ENCODE measurements at places on chromosomes 12 and 14. TPM values are rescaled to one million over a fixed set of nuclear protein-coding genes. Genes with fewer than 3 reads are reported as not detected.

Gene GPR68
- 1.1 TPM for total RNA-seq

DNA sequence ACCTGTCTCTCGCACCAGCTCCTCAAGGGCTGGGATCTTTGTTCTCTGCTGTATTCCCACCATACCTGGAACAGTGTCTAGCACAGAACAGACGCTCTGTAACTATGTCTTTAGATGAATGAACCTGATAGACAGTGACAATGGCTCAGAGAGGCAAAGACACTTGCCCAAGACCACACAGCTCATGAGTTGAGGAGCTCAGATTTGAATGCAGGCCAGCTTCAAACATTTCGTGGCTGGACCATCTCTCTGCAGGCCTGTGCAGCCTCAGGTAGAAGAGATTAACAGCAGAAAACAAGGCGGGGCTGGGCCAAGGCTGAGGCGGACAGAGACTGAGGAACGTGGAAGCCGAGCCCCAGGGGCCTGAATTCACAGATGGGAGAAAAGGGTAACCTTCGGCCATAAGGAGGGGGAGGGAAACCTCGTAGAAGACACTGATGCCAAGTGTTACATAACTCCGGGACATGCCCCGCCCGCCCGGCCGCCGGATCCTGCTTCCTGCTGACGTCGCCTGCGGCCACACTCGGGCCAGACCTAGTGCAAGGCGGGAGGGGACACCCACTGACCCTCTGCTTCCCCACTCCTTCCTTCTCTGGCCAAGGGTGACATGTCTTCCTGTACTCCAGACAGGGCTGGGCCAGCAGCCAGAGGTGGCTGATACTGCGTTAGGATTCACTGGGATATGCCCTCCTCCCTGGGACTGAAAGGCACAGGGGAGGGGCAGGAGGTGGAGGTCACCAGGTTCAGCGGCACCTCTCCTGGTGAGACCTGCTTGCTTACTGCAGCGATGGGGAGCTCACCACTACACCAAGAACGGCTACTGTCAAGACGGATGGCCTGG is 86.8 kb downstream of the RFLNA start:
- DNase-seq: no peak

Gene ACAD10
- 20.7 TPM for total RNA-seq

DNA sequence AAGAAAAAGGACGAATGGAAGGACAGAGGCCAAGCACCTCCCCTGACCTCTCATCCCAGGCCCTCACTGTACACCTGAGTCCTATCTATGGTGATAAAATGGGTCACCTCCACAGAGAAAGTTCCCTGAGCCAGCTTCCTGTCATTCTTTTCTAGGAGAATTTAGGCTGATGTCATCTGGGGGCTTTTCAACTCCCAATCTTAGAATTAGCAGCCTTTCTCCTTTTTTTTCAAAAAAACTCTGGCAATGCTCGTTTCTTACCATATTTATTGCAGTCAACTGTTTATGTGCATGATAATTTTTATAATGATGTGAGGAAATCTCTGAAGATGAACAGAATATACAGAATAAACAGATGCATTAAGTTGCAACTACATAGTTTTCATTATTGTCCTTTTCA is 177.6 kb downstream of the SNAPC1 start:
- DNase-seq: no peak

- DNase-seq: peak; percentile 95
Observed at GRCh38 chr12:124388679-124389137, 93.8 kb downstream of the RFLNA start.

- DNase-seq: no peak
Observed at GRCh38 chr12:105911966-105912365, 226.8 kb downstream of the NUAK1 start.

Gene APPL2
- total RNA-seq: 12.8 TPM

DNA sequence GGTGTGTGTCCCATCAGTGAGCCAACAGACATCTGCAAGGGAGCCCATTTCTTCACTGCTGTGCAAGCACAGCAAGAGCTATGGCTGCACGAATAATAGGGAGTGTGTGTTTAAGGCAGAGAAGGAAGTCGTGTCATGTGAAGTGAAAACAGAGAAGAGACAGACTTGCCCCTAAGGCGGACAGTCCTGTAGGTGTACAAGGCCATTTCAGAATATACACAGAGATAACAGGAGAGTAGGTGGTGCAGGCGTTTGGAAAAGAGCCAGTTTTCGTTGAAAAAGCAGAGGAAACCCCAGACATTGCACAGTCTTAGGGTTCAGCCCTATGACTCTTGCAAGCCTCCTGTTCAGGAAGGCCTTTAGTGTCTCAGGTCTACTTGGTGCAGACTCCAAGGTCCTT is 46.3 kb upstream of the RNU6-8 start:
- DNase-seq: no peak

Gene ACOT4
- 0.80 TPM for total RNA-seq

GRCh38 chr12:67152451-67152850 is 116.7 kb upstream of the CAND1 start:
- no peak for DNase-seq

DNA sequence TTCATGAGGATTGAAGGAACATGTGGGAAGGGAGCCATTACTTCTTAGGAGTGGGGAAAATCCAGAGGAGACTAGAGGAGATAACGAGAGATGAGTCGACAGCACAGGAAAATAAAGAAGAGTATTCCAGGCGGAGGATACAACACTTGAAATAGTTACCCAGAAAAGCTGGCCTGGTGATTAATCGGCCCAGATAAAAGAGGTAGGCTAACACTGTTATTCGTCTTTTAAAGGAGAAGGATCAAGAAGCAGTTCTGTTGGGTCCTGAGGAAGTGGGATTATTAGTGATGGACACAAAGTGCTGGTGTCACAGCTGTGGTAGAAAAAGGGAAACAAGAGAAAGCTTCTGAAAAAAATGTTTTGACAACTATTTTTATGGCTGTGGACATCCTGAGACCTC is 425.3 kb downstream of the ZFP36L1 start:
- DNase-seq: no peak

GRCh38 chr12:5379749-5380496 is 52.0 kb upstream of the NTF3 start:
- DNase-seq: no peak

Gene C14orf132
- total RNA-seq: 12.1 TPM

- no peak for DNase-seq
Observed at GRCh38 chr12:88893801-88894200, 313.5 kb upstream of the KITLG start.

DNA sequence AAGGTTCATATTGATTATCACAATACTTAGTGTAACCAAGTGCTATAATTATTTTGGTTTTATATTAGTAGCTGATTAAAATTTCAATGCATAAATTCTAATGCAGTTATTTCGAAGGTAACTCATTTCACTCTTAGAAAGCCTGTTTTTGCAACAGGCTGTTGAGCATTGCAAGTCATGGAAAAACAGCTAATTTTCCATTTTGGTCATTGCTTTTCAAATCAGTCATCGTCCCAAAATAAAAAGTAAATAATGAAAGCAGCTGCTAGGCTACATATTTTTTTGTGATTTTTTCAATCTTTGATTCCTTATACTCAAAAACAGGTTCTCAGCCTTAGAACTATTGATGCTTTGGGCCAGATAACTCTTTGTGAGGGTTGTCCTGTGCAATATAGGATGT is 22.9 kb downstream of the VEZT start:
- no peak for DNase-seq

Gene KICS2
- 12.5 TPM for total RNA-seq

DNA sequence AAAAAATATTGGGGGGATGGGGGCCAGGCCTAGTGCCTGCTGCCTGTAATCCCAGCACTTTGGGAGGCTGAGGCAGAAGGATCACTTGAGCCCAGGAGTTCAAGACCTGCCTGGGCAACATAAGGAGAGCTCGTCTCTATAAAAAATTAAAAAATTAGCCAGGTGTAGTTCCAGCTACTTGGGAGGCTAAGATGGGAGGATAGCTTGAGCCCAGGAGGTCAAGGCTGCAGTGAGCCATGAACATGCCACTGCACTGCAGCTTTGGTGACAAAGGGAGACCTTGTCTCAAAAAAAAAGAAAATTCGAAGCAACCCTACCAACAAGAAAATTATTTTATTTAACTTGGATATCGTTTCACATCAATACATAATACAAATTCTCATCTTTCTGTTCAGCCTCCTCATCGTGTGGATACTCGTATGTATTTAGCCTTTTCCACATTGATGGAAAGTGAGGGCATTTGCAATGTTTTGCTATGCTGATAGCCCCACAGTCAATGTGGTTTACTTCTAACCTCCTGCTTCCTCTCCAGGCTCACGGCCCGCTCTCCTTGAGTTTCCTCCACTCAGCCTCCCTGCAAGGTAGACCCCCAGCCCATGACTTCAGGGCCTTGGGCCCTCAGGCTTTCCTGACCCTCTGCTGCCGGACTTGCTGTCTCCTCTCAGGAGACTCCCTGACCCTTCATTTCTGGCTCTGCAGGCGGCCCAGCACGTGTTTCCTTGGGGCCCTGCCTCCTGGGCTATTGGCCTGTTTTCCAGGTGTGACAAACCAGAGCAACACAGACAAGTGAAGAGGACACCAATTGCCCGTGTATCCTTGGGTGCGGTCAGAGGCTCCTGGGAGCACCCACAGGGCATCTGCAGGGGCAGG is 54.8 kb downstream of the NFKBIA start:
- peak; percentile 37 for DNase-seq

Gene TCL1B
- 18.5 TPM for total RNA-seq

DNA sequence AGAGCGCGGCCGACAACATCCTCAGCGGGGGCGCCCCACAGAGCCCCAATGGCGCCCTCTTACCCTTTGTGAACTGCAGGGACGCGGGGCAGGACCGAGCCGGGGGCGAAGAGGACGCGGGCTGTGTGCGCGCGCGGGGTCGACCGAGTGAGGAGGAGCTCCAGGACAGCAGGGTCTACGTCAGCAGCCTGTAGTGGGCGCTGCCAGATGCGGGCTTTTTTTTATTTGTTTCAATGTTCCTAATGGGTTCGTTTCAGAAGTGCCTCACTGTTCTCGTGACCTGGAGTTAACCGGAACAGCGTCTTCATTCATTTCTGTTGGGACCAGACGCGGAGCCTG is 103.8 kb upstream of the FKBP4 start:
- peak; percentile 87 for DNase-seq

Gene KRT73
- not detected for total RNA-seq

Gene BATF
- not detected for total RNA-seq

GRCh38 chr12:49907352-49907751 is 3.7 kb upstream of the FAIM2 start:
- no peak for DNase-seq

DNA sequence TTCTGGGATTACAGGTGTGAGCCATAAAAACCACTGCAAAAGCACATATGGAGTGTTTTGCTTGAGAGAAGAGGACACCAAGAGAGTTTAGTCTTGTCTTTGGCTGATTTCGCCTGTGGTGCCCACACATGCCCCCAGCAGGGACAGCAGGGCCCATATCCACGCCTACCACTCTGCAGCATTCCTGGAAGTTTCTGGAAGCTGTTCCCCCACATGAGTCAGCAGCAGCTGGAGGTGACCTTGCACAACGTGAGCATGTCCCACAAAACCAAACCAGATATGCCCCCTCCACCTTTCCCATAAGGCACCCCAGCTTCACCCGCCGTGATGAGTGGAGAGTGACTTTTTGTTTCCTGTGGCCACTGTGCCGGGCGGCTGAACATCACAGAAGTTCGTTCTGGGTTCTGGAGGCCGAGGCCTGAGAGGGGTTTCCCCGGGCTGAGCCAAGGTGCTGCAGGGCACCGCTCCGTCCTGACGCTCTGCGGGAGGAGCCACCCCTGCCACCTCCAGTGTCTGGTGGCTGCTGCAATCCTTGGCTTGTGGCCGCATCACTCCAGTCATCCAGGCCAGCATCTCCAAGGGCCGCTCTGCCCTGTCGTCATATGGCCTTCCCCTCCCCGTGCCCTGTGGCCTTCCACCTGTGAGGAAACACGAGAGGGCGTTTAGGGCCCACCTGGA is 4.7 kb downstream of the ASPG start:
- peak; percentile 31 for DNase-seq

DNA sequence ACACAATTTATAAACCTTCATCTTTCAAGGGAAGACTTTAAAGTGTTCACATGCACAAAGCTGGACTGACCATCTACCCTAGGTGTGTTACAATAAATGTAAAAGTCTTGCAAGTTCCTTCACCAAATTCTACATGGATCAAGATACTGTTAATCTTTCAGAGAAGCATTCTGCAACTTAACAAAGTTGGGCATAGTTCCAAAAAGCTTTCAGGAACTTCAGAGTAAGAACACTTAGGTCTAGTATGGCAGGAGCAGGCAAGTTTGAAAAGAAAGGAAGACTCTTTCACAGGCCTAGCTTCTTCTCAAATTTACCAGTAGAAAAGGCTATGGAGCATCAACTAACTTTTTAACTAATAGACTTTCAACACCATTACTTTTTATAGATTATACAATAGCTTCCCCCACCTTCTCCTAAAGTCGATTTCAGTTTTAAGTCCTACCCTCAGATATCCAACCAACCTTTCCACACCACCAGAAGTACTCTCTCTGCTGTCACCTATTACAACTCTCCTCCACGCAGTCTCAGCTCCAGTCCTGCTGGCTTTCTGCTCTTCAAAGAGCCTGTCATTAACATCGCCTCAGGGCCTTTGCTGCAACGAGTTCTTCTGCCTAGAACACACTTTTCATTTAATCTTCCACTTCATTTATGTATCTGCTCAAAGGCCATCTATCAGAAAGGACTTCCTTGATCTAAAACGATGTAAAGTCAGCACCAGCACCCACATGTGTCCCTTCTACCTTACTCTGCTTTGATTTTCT is 333.9 kb downstream of the CEP128 start:
- no peak for DNase-seq

Gene GYS2
- total RNA-seq: not detected

DNA sequence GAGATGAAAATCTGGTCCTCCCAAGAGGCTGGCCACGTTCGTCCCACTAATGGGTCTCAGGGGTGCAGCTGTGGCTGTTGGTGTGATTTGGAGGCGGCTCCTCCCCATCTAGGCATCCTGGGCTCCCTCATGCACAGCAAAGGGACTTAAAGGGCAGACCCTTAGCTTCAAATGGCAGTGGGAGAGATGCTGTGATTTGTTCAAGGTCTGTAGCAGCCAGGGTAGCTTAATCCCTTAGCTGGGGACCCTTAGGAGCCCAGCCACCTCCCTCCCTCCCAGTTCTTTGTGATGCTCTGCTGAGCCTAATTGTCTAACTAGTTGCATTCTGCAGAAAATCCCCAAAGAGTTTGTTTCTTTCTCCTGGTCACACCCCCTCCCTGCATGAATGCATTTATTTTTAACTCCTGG is 18.3 kb downstream of the DYRK4 start:
- DNase-seq: no peak

Gene MYF6
- not detected for total RNA-seq

Gene NRXN3
- 0.89 TPM for total RNA-seq

Gene OR6S1
- total RNA-seq: not detected

Gene ZDHHC22
- 11.6 TPM for total RNA-seq

- DNase-seq: peak; percentile 44
Observed at GRCh38 chr12:69415471-69416275, 54.5 kb upstream of the FRS2 start.

Gene ARHGAP9
- 6.3 TPM for total RNA-seq
